ENCODE measurements at places on chromosomes 4 and X.

- DNase-seq = no peak
Measured at GRCh38 chr4:108172231-108172752, 3.6 kb upstream of the LEF1 start.

GRCh38 chr4:57280481-57280880, 170.3 kb upstream of the IGFBP7 start:
- DNase-seq = no peak

DNA sequence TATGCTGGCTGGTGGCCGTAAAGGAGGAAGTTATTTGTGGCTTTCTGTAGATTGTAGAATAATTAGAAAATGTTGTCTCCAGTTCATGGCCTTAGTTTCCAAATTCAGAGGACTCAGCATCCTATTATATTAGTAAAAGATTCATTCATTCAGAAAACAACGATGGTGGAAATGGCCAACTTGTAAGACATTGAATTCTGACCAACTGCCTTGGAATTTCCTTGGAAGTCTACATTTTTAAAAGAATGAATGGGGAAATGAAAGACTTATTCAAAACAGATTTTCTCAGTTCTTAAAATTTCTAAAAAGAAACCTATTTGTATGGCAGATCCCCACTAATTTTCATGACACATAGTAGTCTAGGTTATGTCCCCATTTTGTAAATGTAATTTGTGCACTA, 561.5 kb downstream of the ANKRD50 start:
- DNase-seq = no peak

DNA sequence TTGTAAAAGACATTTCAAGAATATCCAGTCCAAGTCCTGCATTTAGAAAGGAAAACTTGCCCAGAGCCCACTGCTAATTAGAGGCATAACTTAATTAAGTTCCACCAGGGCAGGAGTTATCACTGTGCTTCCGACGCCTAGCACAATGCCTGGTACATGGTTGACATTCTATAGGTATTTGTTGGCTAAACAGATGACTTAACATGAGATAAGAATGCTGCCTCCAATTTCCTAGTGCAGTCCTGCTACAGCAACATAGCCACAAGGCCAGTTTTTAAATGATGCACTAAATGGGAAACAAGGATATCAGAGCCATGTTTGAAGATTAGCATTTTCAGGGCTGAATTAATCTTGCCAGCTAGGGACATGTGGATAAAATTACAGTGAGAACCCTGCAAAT, 164.1 kb downstream of the RASL11B start:
- no peak for DNase-seq

DNA sequence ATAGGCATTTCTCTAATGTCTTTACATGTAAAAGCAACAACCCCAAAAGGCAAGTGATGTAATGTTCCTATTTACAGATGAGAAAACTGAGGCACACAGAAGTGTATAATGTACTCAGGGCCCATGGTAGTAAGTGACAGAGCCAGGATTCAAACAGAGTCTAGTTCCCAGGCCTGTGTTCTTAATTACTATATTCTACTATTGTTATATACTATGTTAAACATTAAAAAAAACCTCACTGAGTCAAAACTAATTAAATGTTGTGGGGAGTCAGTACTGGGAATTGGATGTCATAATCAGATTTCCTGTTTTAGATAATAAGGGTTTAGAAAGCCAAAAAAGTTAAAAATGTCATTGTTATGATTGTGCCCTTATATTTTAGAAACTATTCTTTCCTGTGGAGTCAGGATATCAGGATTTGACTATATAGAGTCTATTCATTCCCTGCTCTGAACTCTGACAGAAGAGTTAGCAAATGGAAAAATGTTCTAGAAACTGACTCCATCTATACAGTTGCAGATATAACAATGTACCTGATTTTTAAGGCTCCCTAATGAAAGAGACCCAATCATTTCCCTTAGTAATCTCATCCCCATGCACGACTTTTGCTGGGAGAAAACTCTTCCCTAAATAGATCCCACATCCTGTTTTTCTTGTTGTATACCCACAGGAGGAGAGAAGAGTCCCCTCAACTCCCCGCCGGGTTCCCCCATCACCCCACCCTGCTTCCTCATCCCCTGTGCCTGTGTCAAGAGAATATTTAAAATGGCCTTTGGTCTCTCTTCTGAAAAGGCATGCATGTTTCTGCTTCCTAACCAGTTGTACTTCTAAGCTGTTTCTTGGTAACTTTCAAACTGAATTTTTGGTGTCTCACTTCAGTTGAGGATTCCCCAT, 69.7 kb downstream of the REELD1 start:
- no peak for DNase-seq

DNA sequence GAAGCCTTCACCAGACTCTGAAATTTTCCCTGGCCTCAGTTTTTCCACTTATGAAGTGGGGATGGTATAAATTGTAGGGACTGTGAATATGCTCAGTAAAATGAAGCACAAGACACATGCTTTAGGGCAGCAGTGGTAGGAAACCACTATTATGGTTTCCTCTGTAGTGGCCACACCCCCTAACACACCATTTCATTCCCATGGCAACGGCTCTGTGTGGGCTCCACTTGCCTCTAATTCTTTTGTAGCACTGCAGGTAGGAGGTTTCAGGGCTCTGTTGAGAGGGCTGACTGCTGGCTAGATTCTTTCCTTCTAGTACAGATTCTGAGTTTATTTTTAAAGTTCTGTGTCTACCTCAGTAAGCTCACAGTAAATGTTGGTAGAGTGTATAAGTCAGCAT, 3.5 kb upstream of the VMA21 start:
- DNase-seq = no peak
